ENCODE measurements at places on chromosomes 2 and 18.

DNA sequence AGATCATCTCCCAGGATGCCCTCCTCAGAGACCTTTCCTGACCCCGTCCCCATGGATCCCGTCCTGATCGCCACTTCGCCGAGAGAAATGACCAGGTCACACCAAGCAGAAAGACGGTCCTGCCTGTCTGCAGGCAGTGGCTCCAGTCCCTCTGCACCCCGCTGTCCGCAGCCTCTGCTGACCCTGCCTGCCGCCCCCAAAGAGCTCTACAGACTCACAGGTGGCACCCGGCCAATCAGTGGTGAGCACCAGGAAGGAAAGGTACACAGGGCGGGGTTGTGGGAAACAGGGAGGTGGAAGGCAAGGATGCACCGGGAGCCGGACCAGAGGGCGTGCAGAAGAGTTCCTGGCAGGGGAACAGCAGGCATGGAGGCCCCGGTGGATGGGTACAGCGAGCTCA lies 94.8 kb downstream of the NDUFA10 start:
- DNase-seq = no peak

GRCh38 chr2:61471905-61472805 lies 1.3 kb upstream of the USP34 start:
- DNase-seq = peak; percentile 23

DNA sequence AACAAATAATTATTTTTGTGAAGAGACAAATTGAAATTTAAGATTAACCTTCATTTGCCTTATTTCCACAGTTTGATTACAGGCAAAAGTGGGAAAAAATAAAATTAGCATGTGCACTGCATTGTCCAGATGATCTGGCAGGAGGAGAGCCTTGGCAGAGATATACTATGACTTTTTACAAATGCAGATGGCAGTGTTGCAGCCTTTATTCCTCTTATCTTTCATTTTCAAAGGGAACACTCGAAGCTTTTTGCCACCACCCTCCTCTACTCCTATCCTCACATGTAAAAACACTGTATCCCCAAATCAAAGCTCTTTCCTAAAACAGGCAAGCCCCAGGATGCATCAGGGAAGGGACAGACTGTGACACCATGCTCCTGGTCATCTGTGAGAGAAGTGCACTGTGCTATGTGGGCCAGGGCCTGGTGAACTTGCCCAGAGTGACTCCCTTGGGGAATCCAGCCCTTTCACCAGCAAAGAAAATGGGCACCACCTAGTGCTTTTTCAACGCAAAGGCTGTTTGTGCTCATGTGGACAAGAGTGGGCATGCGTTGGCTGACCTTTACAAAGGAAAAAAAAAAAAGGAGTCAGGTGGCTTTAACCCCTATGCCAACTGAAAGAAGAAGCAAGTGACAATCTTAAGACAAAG lies 74.7 kb upstream of the ETAA1 start:
- DNase-seq = no peak

DNA sequence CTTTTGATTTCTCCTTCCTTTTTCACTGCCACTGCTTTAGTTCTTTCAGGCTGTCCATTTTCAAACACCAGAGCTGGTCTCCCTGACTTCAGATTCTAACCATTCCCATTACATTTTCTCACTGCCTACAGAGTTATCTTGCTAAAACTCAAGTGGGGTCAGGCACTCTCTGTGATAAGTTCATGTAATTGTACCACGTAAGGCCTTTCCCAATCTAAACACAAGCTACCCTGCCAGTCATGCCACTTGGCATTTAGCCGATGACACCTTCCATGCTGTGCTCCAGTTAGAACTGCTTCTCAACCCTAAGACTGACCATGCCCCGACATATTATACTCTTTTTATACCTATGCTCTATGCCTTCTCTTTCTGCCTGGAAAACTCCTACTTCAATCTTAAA lies 592.4 kb downstream of the DPP10 start:
- DNase-seq = no peak

DNA sequence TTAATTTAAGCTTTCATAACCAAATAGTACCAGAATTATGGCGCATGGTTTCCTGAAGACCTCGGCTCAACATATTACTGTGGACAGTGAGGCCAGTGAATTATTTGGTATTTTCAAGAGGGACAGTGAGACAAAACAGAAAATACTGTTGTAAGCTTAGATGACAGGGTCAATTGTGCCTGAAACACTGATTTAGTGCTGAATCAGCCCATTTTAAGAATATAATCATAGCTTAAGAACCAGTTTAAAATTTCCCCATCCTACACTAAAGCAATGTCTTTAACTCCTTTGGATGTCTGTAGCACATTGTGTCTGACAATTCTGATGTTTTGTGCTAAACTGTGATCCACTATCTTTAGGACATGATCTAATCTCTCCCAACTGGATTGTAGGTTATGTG lies 4.6 kb downstream of the ITGA6 start:
- no peak for DNase-seq

DNA sequence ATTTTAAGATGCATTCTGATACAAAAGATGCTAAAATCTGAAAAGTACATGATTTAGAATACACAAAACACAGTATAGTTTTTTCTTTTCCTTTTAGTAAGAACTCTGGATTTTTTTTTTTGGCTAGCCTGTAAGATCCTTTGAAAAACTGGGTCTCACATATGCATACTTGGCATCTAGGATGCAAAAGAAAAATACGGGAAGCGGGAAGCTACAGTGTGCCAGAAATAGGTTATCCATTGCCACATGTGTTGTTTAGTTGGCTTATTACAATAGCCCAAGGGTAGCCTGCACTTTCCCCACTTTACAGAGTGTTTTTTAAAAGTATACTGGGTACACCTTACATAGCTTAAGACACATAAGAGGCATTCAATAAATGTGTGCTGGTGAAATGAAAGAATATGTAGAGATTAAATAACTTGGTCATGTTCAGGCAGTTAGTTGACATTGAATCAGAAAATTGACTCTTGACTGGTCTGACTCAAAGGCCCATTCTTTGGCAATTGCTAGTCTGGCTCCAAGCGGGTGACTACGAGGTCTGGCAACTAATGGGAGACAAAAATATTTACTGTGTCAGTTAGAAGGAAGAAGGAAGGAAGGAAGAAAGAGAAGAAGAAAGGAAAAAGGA lies 286.8 kb upstream of the TRIB2 start:
- DNase-seq = no peak
